ENCODE measurements at places on chromosomes 3 and 15.
A peak's percentile ranks its signal among the peaks of the same experiment; 100 is the strongest.

DNA sequence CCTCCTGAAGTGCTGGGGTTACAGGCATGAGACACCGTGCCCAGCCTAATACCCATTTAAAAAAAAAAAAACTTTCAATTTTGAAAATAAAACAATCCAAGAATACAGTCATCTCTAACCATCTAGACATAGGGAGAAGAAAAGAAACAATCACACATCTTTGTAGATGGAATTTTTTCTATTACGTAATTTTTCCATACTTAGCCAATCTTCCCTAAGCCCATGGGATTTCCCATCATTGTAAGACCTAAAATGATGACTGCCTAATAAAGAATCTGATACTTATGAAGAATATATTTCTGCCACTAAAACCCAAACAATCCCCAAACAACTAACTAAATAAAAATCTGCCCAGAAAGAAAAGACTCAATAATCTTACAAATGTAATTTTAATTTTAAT lies 88.7 kb downstream of the CBLB start:
- DNase-seq, result no peak

DNA sequence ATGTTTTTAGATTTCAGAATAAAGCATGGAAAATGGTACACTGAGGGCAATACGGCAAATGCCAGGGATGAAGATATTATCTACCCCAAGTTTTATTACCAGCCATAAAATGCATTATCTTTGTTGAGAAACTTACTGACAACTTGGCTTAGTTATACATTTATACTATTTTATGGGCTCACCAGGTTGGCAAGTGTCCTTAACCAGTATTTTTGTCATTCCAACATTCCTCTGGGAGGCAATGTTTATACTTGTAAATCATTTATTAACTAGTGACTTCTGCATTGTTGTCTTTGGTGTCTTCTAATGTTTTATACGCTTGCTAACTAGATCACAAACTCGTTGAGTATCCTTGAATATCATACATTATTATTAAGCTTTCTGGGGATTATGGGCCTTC lies 18.0 kb upstream of the ADGRG7 start:
- DNase-seq, result no peak

- DNase-seq, result no peak
These were observed 682.5 kb downstream of the GRM7 start for GRCh38 chr3:7543294-7543880.

GRCh38 chr15:90300988-90301706 lies 35.7 kb downstream of the NGRN start:
- peak; percentile 80 for DNase-seq

DNA sequence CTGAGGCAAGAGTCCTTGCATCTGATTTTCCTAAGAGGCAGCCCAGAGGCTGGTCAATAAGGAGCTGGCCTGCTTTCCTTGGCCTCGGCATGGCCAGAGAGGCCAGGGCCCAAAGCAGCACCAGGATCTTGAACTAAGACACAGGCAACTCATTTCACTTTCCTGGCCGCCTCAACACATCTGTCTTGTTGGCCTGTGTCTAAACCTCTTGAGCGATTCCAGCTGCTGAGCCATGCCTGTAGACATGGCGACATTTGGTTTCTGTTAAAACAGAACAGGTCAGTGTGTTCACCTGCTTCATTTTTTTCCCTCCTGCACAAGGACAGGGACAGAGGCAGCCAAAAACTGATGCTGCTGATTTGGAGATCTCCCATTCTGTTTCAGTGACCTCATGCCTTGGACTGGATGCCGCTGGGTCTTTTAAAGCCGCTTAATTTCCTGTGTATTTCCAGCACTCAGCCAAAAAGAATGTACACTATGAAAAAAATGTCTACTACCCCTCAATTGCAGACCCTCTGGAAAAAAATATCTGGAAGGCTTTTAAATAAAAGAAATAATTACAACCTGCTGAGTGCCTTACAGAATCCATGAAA lies 266.6 kb upstream of the ICE2 start:
- peak; percentile 60 for DNase-seq

GRCh38 chr15:74053941-74054529 lies 28.3 kb downstream of the GOLGA6A start:
- peak; percentile 79 for DNase-seq

DNA sequence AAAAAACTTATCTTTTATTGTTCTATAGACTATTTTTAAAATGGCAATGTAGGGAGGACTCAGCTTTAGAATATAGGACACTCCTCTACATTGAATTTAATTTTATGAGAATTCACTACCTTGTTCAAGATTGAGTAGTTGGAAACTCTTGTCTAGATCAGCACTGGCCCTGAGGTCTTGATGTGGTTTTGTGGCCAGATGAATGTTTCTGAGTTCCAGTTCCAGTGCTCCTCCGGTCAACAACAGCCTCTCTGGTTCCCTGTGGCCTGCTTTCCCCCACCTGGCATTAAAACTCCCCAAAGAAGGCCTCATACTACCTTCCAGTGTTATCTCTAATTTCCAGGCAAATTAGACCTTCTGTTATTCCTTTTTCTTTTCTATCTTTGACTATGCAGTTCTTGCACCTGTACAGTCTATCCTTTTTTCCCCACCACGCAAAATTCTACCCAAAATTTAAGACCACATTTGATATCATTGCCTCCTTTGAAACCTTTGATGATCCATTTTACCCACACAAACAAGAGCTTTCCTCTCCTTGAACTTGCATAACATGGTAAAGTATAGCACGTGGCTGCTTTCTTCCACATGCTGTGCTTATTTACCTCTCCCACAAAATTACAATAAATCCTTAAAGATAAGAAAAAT lies 9.6 kb upstream of the ANP32A start:
- DNase-seq, result no peak

GRCh38 chr3:64909011-64909410 lies 221.2 kb upstream of the ADAMTS9 start:
- no peak for DNase-seq

- peak; percentile 4 for DNase-seq
These were observed 635 bp upstream of the VILL start for GRCh38 chr3:37989821-37990480.

DNA sequence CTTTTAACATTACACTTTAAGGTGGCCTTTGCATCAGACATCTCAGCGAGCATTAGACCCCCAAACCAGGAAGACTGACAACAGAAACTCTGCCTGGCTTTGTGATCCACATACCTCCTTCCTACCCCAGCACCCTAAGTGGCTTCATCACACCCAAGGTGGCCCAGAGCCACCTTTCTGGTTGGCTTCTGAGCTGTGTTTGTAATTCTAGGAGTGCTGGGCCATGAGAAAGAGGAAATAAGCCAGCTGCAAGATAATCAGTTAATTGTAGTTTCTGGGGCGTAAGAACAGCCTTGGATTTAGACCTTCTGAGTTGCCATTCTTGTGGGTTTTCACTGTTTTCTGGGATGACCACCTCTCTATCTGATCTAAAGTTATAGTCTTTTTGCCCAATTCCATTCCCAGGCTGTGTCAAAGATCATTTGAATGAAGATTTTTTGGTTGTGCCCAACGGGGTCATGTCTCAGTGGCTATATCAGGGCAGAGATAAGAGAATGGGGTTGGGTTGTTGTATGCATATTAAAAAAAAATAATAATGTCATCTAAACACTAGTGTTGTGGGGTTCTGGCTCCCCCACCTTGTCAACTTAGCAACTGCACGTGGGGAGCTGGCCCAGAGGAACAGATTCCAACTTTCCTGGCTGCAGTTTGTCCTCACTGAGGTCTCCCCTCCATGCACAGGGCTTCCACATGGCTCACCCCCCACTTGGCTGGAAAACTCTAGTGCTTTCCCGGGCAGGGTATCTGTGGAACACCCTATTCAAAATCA lies 234.8 kb upstream of the WNT5A start:
- DNase-seq, result peak; percentile 53

DNA sequence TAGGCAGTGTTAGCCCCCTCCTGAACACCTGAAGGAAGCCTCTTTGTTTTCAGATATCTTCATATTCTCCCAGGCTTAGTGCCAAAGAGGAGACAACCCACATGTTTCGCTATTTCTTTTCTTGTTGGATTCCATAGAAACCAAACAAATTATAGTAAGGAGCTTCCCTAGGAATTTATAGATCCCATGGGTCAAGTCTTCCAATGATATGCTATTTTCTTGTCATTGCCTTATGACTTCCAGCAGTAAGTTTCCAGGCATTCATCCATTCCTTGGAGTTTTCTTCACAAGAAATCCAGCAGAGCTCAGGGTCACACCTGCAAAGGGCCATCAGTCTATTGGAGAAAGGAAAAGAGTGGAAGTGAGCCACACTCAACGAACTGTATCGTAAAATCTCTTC lies 9.9 kb upstream of the KCNMB2 start:
- no peak for DNase-seq

DNA sequence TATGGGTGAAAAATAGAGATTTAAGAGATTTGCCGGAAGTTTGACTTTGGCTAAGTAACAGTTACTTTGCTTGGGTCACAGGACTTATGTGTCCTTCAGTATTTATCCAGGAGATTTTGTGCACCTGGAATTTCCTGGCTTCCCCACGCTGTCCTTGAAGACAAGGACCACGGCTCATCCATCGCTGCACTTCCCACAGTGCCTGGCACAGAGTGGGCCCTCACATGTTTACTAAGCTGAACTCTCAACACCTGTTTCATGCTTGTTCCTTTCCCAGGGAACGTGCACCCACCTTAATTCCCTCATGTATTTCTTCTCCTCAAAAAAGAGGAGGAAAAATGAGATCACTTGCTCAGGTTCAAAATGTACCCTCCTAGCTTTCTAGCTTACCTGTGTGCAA lies 32.0 kb downstream of the CA12 start:
- no peak for DNase-seq

GRCh38 chr3:119350114-119350513 lies 55.9 kb downstream of the ARHGAP31 start:
- peak; percentile 30 for DNase-seq

- no peak for DNase-seq
These were observed 20.4 kb downstream of the TMOD3 start for GRCh38 chr15:51849860-51850259.

GRCh38 chr3:113194823-113195401 lies 16.4 kb upstream of the BOC start:
- no peak for DNase-seq

GRCh38 chr3:105722943-105723556 lies 145.8 kb downstream of the CBLB start:
- no peak for DNase-seq

DNA sequence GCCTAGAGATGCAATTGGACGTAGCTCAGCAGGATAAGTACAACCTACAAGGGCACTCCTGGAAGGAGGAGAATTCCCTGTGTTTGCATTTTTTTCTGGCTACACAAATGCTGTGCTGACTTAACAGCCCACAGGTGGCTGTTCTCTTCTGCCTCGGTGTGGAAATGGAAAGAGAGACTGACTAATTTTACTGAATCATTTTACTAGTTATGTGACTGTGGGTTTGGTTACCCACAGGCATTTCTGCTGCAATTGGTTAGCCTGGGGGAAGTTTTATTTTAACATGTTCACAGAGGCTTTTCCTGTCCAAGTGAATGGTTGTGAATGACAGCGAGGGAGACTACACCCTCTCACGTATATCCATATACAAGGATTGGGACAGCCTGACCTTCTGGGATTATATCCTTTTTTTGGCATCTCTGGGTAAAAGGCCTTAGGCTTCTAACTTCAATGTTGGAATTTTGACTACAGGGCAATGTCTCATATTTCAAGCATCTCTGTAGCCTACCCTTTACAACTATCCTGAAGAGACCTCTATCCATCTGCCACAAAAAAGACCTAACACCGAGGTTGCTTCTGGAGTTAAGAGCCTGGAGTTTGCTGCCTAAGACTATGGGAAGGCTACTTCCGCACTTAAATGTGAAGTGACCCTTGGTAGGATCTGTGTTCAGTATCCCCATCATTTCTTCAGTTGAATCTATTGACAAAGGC lies 67.2 kb upstream of the TP63 start:
- no peak for DNase-seq

DNA sequence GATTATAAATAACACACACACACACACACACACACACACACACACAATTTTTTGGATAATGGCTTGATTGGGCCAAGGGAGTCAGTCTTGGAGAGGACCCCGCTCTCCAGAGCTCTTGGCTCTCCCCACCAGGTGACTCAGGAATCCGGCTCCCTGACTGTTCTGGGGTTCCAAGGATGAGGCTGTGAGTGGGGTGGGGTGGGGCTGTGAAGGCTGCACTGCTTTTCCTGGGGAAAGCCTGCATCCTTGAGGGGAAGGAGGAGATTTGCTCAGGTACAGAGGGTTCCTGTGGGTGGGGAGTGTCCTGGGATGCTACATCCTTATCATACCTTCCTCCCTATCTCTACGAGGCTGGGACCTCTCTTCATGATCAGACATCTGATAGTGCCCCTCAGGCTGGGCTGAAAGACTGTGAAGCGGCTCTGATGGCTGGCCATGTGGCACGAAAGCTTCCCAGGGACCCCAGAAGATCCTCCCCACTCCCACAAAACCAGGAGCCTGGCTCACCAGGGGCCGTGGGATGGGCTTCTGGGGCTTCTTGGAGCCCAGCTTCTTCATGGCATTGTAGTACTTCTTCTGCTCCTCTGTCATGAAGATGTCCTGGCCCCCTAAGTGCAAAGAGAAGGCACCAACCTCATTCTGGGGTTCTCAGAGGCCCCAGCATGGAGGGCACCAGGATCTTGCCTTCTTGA lies 59.2 kb downstream of the EXOG start:
- no peak for DNase-seq

DNA sequence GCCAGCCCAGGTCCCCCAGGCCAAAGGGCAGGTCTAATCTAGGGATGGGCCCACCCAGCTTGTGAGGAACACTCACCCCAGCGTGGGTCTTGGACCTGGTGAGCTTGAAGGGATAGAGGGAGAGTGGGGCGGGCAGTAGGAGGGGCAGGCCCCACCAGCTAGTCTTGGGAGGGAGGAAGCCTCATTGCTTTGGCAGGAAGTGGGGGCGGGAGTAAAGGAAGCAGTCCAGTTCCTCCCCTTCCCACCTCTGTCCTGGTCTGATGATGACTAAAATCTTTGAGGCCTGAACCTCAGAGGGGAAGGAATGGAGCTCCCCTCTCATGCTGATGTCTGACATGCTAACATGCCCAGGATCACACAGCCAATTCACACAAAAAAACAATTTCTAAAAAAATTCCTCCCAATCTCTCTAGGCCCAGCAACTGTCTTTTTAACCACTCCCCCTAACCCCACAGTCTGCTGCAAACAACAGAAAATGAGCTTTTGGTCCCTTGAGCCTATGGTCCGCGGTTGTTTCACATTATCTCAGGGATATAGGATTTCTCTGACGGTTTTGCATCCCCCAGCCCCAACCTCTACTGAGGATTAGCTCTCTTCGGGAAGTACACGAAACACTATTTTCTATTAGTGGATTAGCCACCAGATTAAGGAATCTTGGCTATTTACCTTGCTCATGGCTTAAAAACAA lies 30.7 kb upstream of the DUSP7 start:
- DNase-seq, result no peak

- no peak for DNase-seq
These were observed 39.7 kb upstream of the SLC2A2 start for GRCh38 chr3:171066206-171066605.

DNA sequence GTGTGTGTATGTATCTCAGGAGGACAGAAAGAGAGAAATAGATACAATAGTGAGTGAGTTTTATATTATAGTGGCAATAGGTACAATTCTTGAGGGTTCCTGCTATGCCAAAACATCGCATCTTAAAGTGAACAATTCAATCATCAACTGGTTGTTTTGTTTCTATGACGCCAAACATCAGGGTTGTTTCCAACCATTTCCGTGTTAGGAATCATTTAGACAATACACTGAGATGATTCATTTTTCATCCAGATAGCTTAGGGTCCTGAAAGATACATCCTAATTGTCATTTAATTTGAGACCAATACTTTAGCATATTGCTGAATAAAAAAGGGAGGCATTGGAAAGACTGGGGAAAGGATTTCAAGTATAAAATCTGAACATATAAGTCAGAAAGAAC lies 472.2 kb downstream of the MCTP2 start:
- no peak for DNase-seq

- DNase-seq, result no peak
These were observed 93.2 kb downstream of the PLCH1 start for GRCh38 chr3:155651489-155652218.
